ENCODE measurements at places on chromosomes 2 and 18.

GRCh38 chr18:77063260-77063659 is 69.3 kb downstream of the MBP start:
- DNase-seq, result no peak

GRCh38 chr18:23397907-23398306 is 55.2 kb upstream of the RIOK3 start:
- no peak for DNase-seq

DNA sequence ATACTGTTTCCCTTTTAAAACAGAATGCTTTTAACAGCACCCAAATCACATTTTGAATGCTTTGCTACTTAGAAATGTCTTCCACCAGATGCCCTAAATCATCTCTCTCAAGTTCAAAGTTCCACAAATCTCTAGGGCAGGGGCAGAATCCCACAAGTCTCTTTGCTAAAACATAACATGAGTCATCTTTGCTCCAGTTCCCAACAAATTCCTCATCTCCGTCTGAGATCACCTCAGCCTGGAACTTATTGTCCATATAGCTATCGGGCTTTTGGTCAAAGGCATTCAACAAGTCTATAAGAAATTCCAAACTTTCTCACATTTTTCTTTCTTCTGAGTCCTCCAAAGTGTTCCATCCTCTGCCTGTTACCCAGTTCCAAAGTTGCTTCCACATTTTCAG is 1374.5 kb upstream of the NXPH2 start:
- no peak for DNase-seq

GRCh38 chr2:86466306-86466705 is 25.1 kb downstream of the KDM3A start:
- no peak for DNase-seq

- DNase-seq, result no peak
Measured at GRCh38 chr18:55072698-55073097, 113.4 kb upstream of the CCDC68 start.

GRCh38 chr2:45583977-45584376 is 27.1 kb downstream of the SRBD1 start:
- no peak for DNase-seq

- no peak for DNase-seq
Measured at GRCh38 chr2:54630858-54631497, 92.5 kb upstream of the EML6 start.

DNA sequence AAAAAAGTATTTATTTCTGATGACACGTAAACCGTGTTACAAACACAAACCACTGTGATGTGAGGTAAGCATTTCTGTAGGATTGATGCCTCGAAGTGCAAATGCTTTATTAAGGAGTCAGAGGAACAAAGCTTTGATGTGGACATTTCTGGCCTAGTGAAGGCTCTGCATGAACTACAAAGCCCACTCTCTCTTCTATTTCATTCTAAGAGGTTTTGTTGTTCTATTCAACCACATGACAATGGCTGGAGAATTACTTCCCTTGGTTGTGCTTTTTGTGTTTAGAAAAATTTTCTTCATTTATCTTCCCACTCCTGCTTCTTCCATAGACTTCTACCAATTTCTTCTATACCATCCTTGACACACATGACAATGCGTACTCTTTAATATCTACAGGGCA is 125.7 kb upstream of the CCDC195 start:
- no peak for DNase-seq

- DNase-seq, result no peak
Measured at GRCh38 chr2:240142859-240143258, 2.4 kb upstream of the OTOS start.

DNA sequence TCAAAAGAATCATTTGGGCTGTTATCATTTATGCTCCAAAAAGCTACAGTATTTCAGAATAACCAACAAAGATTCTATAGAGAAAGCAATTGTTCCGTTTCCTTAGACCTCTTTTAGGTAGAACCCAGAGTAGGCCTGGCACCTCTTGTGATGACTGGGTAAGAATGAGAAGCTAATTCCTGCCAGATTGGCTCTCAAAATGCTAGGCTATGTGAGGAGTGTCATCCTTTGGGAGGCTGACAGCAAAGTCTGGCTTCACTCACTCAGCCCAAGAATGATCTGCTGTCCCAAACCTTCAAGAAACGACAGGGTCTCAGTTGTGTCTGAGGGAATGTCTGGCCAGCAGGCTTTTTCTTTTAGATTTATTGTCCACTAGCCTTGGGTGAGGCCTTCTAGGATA is 4.5 kb downstream of the CERS6 start:
- DNase-seq, result no peak

DNA sequence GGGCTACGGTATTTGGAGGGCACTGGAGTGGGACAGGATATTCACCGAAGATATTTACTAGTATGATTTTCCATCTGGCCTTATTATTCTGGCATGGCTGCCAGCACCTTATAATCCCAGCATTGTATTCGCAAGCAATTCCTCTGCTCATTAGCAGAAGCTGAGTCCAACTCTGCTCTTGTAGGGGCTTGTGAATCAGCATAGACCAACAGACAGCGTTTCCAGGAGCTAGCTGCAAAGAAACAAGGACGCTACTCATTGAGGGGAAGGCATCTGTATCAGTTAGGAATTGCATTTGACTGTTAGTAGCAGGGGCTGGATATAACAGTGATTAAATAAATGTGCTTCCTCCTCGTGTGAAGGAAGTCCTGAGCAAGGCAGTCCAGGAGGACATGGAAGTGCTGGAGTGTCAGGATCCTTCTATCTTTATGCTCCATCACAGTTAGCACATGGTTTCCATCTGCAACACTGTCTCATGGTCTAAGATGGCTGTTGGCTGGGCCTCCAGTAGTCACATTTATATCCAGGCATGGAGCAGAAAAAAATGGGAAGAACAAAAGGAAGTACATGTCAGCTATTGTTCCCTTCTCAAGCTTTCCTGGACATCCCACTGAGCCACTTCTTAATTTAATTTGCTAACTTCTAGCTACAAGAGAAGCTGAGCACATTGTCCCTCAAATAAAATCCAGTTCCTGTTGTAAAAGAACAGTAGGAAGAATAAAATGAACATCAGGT is 214.1 kb downstream of the C1D start:
- no peak for DNase-seq

- peak; percentile 12 for DNase-seq
Measured at GRCh38 chr2:125516496-125517109, 1139.4 kb upstream of the GYPC start.

DNA sequence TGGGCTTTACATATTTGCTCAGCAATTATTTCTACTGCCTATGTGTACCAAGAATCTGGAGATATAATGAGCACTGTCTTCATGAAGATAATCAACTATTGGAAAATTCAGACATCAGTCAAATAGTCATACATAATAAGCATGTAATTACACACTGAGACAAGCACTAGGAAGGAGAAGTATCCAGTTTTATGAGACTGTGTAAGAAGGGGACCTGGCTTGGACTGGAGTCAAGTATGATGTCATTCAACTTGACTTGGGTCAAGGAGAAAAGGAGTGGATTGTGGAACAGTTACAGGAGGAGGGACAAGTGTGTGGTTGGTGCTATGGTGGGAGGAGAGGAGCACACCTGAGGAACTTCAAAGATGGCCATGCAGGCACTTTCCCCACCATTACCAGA is 419.8 kb upstream of the TRIB2 start:
- peak; percentile 10 for DNase-seq

GRCh38 chr2:70201225-70201768 is 10.5 kb upstream of the C2orf42 start:
- DNase-seq, result no peak

DNA sequence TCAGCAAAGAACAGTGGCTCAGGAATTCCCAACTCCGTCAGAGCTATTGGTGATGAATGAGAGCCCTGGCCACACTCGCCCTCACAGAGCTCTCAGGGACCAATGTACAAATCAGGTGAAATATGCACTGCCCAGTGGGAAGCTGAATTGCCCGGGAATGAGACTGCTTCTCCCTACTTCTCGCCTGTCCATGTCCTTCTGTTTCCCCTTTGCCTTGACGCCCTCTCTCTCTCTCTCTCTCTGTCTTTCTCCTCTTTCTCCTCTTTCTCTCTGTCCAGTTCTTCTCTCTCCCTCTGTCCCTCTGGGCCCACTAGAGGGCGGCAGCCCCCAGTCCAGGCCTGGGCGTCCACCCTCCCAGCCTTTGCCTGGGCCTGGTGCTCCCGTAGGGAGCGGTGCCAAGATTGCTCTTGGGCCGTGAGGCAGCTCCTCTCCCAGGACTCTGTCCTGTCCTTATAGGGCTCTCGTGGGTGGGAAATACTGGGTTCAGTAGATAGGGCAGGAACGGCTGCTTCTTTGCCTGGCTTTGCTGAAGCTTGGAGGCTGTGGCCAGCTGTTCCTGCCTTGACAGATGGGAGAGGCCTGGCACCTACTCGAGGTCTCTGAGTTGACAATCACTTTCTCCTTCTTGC is 28.4 kb upstream of the PUM2 start:
- DNase-seq, result no peak

DNA sequence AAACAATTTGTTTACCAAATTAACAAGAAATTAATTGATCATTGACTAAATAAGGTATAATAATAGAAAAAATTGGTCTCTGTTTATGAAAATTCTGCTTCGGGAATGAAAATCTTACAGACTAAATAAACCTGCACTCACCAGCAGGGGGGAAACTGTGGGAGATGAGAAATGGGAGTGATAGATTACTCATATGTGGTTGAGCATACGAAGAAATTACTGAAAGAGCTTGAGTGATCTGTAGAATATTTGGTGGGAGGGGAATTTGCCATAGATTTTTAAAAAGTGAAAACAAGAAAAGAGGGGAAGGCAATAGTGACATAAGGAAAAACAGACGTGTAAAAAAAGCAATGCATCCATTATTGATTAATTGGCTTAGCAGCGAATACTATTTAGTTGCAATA is 2.2 kb downstream of the HMSD start:
- DNase-seq, result no peak

DNA sequence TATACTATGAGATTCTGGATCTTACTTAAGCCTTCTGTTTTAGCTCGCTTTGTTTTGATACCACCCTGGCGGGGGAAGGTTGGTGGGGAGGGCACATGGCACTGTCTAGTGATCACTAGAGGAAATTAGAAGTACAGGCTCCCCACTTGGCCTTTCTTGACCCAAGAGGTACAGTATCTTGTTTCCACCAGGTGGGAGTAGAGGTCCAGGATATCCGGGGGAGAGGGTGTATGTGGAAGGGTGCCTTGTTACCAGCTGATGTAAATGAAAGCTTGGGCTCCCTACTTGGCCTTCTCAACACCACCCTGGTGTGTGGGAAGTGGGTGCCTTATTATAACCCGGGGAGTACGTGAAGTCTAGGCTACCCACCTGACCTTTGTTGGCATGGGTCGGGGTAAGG is 7.5 kb downstream of the GALNT1 start:
- DNase-seq, result no peak

DNA sequence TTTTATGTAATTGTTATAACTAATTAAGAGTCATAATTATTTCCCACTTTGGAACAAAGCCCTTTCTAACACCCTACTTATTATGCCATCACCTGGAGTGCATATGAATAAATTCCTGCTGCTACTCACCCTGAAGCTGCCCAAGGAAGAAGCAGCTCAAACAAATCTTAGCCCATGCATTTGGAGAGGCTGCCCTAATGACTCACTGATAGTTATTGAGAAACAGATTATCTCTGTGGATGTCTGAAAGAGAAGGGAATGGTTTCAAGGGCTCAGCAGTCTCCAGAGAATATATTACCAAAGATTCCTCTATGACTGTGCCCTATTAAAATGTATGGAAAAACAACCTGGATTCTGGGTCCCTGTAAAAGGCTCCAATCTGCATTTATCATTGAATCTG is 81.0 kb downstream of the GPR39 start:
- no peak for DNase-seq

DNA sequence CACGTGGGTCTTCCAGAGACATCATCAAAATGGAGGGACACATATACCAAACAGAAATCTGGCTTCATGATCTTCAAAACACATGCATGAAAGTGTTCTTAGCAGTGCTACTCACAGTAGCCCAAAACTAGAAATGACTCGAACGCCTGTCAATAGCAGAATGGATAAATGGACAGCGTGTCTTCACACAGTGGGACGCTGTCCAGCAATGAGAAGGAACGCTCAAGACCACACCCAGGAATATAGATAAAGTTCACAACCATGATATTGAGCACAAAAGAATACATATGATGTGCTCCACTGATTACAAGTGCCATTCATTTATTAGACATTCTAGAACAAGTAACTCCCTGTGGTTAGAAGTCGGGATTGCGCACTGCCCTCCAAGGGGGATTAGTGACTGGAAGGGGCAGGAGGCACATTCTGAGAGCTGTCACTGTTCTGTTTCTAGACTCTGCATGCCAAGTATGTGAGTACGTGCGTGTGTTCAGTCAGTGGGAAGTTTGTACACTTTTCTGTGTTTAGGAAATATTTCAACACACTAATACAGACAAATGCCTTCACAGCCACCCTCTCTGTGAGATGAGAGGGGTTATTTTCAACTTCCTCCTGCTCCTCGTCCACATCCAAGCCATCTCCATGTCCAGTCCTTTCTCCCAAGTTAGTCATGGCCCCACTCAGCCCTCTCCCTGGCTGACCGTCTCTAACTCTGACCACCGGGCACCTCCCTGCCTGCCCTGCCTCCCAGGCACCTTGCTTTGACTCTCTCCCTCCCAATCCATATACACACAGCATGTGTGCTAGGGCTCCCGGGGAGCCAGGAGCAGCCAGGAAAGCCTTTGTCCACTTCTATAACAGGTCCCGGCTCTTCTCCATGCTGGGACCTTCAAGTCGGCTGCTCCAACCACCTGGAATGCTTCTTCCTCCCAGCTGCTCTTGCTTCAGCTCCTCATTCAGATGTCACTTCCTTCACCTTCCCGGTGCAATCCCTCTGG is 26.9 kb upstream of the TNS1 start:
- no peak for DNase-seq

DNA sequence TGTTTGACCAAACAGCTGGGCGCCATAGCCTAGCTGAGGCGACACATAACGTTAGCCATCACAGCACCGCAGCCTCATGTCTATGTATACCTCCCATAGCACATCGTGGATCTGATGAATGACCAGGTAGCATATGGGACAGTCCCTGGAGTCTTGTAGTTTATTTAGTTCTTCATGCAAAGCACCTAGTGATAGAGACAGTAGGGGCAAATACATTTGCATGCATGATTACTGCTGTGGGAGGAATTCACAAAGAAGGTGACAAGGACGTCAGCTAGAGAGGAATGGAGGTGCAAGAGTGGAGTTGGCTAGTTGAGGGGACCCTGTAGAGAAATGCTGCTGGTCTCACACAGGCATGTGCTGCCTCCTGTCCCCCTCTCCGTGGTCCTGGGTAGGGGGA is 478.9 kb upstream of the HS6ST1 start:
- DNase-seq, result no peak

GRCh38 chr2:65868177-65868576 is 435.8 kb upstream of the SPRED2 start:
- no peak for DNase-seq

- DNase-seq, result peak; percentile 33
Measured at GRCh38 chr2:68909793-68910674, 38.8 kb upstream of the BMP10 start.

- no peak for DNase-seq
Measured at GRCh38 chr2:200079356-200079755, 124.0 kb downstream of the MAIP1 start.

- no peak for DNase-seq
Measured at GRCh38 chr2:53668624-53669026, 99.0 kb upstream of the CHAC2 start.
